CD4-positive, alpha-beta T cell treated with Interferon alpha-2 for 1 hour (primary cell): ENCODE measurements at places on chromosomes 16 and 17.
A peak's percentile ranks its signal among the peaks of the same experiment; 100 is the strongest.

- no peak for DNase-seq
Observed at GRCh38 chr17:38358586-38359513, 7.2 kb downstream of the SOCS7 start.

- peak; percentile 46 for DNase-seq
Observed at GRCh38 chr17:39002991-39003715, 36.0 kb upstream of the FBXO47 start.

DNA sequence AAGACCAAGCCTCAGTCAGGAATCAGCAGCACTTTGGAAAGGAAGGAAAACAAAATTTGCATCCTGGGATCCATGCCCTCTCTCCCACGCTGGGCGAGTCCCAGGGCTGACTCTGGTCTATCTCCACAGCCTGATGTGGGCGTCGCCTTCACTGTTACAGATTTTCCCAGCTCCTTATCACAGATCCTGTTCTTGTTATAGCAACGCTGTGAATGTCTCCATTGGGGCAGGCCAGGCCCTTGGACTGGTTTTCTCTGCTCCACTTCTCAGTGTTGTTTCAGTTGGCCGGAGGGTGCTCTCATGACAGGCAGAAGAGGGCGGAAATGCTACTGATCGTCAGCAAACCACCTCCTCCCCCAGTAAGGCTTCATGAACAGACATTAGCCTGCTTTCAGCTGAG lies 127.9 kb upstream of the CDH11 start:
- DNase-seq, result no peak

DNA sequence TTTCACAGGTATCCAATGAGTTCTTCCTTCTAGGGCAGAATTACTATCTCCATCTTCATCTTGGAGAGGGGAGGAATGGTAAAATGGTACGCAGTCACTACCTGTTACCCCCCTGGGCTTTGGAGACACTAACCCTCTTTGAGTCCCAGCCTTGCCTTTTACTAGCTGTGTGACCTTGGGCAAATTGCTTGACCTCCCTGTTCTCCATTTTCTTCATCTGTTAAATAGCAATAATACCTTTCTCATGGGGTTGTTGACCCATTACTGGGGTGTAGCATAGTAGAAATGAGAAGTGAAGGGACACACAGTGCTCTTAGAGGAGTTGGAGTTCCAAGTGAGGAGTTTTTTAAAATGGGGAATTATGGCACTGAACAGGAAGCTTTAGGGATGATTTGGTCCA lies 324.7 kb downstream of the FOXL1 start:
- no peak for DNase-seq

- no peak for DNase-seq
Observed at GRCh38 chr17:79549141-79549915, 61.5 kb downstream of the RBFOX3 start.

GRCh38 chr16:15980329-15980728 lies 30.9 kb downstream of the ABCC1 start:
- DNase-seq, result no peak
